ENCODE measurements at places on chromosomes 2 and 18. TPM values are rescaled to one million over a fixed set of nuclear protein-coding genes. Genes with fewer than 3 reads are reported as not detected.

Gene ZNF396
- total RNA-seq = 8.2 TPM

Gene RAMP1
- total RNA-seq = 14.5 TPM

- H3K27me3 ChIP-seq = no peaks in the 10 kb centered on the region
- no peak overlapping the region for H3K27ac ChIP-seq
Observed at GRCh38 chr2:241565411-241565810, 6.9 kb downstream of the BOK start.

- DNase-seq = no peak
- H3K36me3 ChIP-seq = no peaks in the 10 kb centered on the region
- no peak overlapping the region for H3K4me3 ChIP-seq
- H3K27me3 ChIP-seq = no peaks in the 10 kb centered on the region
- H3K27ac ChIP-seq = no peak overlapping the region
Observed at GRCh38 chr2:15895615-15896469, 44.5 kb upstream of the MYCN start.
